ENCODE measurements at places on chromosomes 16 and 17. TPM values are rescaled to one million over a fixed set of nuclear protein-coding genes. Genes with fewer than 3 reads are reported as not detected.

GRCh38 chr16:55421226-55421625 lies 57.8 kb upstream of the MMP2 start:
- no peak for DNase-seq

Gene TOM1L1
- 53.9 TPM for total RNA-seq

DNA sequence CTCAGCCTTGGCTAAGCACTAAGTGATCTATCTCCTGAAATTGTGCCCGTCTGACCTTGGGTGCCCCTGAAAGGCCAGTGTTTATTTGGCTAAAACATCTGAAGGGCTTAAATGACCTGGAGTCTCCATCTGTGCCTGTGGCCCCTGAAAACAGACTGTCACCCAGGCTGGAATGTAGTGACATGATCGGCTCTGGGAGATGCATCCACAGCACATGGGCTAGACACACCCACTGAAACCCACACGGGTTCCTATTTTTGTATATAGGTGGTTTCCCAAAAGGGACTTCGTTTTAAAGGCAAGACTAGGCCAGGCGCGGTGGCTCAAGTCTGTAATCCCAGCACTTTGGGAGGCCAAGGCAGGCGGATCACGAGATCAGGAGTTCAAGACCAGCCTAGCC lies 13.5 kb downstream of the CEP295NL start:
- no peak for DNase-seq

DNA sequence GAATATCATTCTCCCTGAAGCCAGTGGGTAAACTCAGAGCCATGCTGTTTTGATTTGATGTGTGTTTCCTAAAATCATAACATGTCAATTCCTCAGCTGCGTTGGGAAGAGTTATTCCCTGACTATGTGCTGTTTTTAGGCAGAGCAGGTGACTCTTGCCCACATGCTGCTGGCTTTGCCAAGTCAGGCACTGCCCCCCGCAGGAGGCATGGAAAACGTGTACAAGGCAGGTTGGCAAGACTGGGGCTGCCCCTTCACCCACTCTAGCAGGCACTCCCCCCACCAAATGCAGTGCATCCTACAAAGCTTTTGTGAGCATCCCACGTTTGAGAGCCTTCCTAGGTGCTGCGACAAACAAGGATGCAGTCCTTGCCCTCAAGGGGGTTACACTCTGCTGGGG lies 38.3 kb upstream of the NAT9 start:
- no peak for DNase-seq

DNA sequence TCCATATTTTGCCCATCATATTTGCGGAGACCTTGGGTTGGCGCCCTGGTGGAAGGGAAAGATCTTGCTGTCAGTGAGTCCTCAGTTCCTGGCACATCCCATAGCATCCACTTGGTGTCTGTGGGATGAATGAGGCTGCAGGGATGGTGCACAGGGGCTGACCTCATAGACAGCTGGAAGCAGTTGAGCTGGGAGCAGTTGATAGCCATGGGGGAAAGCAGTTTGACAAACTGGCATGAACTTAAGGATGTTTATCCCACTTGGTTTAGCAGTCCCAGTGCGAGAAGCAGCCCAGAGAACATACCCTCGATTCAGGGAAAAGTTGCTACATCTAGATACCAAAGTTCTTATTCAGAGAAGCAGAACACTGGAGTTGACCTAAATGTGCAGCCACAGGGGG lies 80.7 kb downstream of the SNX29 start:
- no peak for DNase-seq

GRCh38 chr16:28925386-28926228 lies 569 bp upstream of the RABEP2 start:
- no peak for DNase-seq

DNA sequence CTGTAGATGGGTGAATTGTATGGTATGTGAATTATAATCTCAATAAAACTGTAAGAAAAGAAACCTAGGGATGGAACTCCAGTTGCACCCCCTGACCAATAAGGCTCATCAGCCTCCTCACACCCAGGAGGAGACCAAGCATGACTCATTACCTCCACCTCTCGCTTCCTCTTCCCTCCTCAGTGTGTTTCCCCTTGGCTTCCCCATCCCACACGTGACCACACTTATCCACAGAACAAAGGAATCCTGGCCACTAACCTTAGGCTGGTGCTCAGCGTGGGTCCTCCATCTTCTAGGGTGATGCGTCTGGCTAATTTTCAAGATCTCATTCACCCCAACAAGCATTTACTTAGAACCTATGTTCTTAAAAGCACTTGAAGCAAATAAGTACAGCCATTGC lies 36.2 kb upstream of the MAP3K14 start:
- DNase-seq: no peak

Gene ATP1B2
- 0.08 TPM for total RNA-seq

GRCh38 chr17:77836557-77837041 lies 121.9 kb upstream of the TNRC6C start:
- no peak for DNase-seq

- no peak for DNase-seq
Measured at GRCh38 chr16:76879420-76879819, 311.6 kb upstream of the MON1B start.

GRCh38 chr16:49284962-49285361 lies 3.3 kb upstream of the CBLN1 start:
- DNase-seq: no peak

- DNase-seq: no peak
Measured at GRCh38 chr17:31327534-31328159, 6.2 kb upstream of the EVI2A start.

Gene EVI2B
- total RNA-seq: 0.08 TPM

Gene TGFB1I1
- 32.5 TPM for total RNA-seq

DNA sequence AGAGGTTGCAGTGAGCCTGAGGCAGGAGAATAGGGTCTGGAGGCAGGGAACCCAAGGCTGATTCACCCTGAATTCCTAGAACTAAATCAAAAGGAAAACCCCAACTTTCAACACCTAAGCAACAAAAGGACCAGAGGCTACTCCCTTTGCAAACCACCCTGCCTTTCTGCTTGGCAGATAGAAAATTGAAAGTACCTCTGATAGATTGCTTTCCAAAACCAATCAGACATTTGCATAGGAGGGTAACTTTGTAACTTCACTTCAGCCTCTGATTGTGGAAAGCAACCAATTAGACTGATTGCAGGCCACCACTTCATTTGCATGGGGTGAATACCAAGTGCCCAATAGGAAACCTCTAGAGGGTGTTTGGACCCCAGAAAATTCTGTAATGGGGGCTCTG lies 10.9 kb upstream of the TMEM98 start:
- no peak for DNase-seq

Gene NCOR1
- total RNA-seq: 83.8 TPM

GRCh38 chr16:35636480-35637230 lies 2177.2 kb downstream of the TP53TG3F start:
- no peak for DNase-seq

DNA sequence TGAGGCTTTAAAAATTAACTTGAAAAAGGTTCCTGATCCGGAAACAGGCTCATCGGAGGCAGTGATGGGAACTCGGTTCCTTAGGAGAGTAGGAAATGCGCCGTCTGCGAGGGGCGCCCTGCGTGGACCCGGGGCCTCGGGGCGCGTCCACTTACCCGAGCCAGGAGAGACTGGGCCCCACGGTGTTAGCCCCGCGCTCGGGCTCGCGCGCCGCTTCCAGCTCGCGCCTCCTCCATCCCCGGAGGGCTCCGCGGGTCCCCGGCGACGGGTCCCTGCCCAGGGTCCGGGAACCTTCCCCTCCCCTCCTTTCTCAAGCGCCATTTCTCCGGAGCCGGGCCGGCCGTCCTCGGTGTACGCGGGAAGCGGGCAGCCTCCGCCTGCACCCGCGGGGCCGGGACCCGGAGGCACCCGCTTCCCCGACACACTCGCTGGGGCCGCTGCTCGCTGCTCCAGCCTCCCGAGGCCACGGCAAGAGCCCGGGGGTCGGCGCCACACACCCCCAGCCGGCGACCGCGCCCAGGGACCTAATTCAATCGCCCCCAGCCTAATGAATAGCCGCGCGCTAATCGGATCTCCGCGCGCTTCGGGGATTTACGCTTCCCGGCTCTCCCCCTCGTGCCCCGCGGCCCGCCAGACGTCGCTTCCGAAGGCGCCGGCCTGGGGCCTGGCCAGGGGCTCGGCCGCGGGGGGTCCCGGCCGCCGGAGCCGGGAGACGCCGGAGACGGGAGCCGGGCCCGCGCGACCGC lies 2.2 kb upstream of the BAHCC1 start:
- DNase-seq: no peak

DNA sequence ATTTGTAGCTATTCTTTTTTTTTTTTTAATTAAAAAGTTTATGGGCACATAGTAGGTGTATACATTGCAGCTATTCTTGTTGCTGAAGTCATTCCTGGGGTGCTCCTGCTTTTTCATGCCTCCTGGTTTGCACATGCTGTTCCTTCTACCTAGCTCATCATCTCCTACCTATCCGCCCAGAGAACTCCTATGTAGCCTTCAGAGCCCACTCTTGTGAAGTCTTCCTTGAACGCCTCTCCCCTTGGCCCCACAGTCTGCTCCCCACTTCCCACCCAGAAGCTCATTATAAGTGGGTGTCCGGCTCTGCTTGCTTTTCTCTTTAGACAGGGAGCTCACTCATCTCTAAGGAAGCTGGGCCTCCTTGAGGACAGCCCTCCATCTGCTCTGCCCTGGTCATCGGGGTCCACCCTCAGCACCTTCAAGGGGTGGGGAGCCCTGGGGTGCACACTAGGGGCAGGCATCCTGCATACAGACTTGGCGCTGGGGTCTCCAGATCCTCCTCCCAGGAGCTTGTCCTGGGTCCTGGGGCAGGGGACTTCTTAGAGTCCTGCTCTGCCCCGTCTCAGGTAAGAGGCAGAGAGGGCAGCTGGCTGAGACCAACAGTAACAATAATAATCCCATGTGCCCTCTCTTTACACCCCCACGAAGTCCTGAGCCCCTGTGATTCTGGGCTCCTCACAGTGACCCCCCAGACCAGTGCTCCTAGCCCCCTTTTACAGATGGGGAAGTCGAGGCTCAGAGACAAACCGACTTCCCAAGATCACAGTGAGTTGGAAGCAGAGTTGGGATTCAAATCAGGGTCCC lies 3.5 kb upstream of the B9D1 start:
- DNase-seq: no peak

- no peak for DNase-seq
Measured at GRCh38 chr16:88064889-88065746, 113.9 kb downstream of the BANP start.

Gene SRRM2
- total RNA-seq: 617 TPM

Gene TPSB2
- total RNA-seq: 0.57 TPM

Gene NOXO1
- total RNA-seq: 4.0 TPM

GRCh38 chr17:70947636-70948565 lies 778.6 kb downstream of the KCNJ2 start:
- no peak for DNase-seq

GRCh38 chr16:85238233-85238647 lies 126.0 kb upstream of the CIBAR2 start:
- DNase-seq: no peak

DNA sequence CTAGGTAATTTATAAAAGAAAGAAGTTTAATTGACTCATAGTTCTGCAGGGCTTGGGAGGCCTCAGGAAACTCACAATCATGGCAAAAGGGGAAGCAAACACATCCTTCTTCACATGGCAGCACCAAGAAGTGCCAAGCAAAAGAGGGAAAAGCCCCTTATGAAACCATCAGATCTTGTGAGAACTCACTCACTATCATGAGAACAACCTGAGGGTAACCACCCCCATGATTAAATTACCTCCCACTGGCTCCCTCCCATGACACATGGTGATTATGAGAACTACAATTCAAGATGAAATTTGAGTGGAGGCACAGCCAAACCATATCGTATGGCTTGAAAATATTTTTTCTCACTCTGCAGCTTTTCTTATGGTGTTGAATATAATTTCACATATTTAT lies 151.7 kb downstream of the ANKFN1 start:
- no peak for DNase-seq

Gene TSR3
- total RNA-seq: 89.7 TPM

- no peak for DNase-seq
Measured at GRCh38 chr16:8818504-8819270, 21.0 kb downstream of the PMM2 start.

- DNase-seq: no peak
Measured at GRCh38 chr17:69672924-69673323, 258.4 kb downstream of the MAP2K6 start.

DNA sequence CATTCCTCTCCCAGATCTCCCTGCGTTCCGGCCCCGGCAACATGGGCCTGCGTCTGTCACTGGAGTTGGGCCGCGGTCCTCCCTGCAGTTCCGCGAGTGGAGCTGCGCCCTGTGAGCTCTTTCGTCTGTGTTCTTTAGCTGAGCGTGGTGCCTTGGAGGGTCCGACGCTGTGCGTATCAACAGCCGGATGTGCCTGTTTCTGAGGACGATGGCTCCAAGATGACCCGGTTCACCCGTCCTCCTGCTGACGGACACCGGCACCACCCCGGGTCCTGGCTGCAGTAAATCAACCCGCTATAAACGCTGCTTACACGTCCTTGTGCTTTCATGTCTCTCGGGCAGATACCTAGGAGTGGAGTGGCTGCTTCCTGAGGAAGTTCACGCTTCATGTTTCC lies 44.8 kb upstream of the GNG13 start:
- no peak for DNase-seq

Gene MEAK7
- total RNA-seq: 17.2 TPM

DNA sequence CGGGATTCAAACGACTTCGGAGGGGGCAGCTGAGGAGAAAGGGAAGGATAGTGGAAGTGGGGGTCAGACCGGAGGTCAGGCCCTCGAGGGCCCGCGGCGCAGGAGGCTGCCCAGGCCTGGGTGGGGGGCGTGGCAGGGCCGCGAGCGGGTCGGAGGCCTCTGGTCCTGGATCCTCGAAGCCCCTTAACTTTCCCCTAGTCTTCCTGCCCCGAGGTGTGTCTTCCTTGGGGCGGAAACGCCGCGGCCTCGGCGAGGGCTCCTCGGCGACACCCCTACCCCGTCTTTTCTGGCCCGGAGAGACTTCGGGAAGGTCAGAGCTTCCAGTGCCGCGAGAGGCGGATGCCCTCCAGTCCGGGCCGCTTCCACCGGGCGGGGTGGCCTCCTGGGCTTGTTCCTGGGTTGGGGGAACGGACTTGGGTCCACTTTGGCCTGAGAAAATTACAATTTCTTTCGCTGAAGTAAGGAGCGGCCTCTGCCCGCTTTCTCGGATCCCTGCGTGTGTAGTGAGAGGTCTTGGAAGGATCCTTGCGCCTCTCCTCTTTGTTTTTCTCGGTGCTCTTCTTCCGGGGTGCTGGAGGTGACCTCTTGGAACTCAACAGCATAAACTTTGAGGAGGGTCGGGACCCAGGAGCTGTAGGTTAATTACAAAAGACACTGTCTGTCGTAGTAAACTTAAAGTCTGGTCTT lies 491 bp downstream of the IST1 start:
- DNase-seq: no peak

- no peak for DNase-seq
Measured at GRCh38 chr16:86316967-86317812, 193.1 kb upstream of the FOXF1 start.

Measured in Panc1 (cell line).